ENCODE measurements at places on chromosomes 3 and 15.

DNA sequence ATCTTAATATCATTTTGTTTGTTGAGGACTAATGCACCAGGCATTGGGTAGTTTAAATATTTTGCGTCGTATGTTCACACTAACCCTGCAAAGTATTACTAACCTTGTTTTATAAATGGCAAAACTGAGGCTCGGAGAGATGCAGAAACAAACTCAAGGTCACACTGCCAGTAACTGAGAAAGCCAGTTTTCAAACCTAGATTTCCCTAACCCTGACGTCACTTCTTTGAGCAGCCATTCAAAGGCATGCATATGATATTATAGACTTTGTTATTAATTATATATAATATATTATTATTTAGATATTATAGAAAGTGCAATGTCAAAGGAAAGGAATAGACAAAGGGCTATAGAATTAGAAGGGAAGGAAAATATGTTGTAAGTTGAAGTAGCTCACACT lies 167.6 kb upstream of the EOMES start:
- DNase-seq, result no peak

- no peak for DNase-seq
These were observed 288.2 kb downstream of the EPHA6 start for GRCh38 chr3:97102641-97103040.

GRCh38 chr3:178419071-178419470 lies 117.2 kb upstream of the KCNMB2 start:
- DNase-seq, result no peak

DNA sequence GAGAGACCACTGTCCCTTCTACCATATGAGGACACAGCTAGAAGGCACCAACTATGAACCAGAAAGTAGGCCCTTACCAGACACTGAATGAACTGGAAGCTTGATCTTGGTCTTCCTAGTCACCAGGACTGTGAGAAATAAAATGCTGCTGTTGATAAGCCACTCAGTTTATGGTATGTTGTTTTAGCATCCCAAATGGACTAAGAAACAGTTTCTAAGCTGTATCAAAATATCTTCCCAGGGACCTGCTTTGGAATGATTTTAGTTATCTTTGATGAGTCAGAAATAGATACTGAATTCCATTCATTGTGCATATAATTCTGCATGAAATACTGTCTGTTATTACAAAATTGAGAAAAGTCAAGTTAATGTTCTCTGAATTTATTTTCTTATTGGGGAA lies 18.6 kb downstream of the WDR76 start:
- DNase-seq, result no peak

- DNase-seq, result no peak
These were observed 258.7 kb upstream of the NSMCE3 start for GRCh38 chr15:29528276-29528675.

GRCh38 chr3:118802325-118803095 lies 232.1 kb downstream of the IGSF11 start:
- DNase-seq, result no peak

- DNase-seq, result no peak
These were observed 22.9 kb upstream of the CHRNA7 start for GRCh38 chr15:32007355-32007960.

DNA sequence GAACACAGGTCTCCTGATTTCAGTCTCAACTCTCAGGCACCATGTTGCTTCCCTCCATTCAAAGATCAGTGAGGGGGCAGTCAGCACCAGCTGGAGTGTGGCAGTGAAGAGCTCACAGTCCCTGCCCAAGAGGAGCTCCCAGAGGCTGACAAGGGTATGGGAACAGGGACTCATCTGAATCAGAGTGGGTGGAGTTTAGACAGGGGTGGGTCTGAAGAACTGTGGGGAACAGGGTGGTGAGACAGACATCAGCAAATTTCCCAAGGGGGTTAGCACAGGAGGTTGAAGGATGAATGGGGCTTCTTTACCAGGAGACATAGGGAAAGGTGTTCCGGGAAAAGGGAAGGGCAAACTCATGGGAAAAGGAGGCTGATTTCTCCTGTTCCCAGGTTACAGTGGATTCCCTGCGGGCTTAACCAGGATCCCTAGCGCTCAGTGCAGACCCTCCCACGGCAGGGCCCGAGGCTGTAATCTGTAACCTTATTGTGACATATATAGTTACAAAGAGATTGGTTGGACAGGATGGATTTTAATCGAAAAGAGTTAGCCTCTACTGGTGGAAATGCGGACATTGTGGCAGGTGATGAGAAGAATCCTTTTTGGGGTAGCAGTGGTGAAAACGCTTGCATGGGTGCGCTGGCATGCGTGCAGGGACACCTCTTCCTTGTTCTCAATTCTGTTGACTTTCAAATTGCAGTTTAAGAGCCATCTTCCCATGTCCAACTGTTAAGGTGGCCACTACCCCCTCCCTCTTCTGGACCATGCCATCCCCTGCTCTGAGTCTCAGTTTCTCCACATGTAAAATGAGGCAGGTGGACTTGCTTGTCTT lies 160.3 kb downstream of the SMAD6 start:
- no peak for DNase-seq

DNA sequence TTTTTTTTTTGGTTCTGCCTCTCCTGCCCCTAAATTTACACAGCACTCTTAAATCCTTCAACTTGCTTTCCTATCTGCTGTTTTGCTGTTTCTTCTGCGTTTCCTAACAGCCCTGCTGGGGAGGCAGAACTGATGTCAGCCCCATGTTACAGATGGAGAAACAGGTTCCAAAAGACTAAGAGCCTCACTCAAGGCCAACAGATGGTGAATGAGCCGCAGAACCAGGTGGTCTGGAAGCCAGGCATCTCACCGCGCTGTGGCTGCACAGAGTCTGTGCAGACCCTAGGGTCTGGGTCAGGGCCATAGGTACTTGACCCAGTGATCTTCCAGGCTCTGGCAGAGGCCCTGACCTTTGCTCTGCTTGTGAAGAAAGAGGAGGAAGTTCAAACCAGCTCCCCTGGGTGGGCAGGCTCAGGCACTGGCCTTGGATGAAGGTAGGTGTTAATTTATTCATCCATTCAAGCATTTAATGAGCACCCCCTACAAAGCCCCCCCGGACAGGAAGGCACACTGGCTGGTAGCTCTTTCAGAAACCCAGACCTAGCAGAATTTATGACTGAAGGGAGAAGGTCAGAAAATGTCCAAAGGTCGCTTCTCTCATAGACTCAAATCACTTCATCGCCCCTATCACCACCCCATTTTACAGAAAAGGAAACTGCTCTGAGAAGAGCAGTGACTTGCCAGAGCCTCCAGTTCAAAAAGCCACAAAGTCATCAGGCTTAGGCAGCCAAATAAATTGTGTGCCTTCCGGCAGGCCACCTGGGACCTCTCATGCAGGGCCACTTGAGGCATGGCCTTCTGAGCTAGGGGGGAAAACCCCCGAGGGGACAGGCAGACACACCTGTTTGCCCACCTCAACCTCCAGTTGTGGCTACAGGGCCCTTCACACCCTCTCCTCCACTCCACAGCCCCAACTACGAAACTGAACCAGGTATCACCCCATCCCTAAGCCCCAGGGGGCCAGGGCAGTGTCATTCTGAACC lies 2.7 kb downstream of the CHDH start:
- peak; percentile 53 for DNase-seq

DNA sequence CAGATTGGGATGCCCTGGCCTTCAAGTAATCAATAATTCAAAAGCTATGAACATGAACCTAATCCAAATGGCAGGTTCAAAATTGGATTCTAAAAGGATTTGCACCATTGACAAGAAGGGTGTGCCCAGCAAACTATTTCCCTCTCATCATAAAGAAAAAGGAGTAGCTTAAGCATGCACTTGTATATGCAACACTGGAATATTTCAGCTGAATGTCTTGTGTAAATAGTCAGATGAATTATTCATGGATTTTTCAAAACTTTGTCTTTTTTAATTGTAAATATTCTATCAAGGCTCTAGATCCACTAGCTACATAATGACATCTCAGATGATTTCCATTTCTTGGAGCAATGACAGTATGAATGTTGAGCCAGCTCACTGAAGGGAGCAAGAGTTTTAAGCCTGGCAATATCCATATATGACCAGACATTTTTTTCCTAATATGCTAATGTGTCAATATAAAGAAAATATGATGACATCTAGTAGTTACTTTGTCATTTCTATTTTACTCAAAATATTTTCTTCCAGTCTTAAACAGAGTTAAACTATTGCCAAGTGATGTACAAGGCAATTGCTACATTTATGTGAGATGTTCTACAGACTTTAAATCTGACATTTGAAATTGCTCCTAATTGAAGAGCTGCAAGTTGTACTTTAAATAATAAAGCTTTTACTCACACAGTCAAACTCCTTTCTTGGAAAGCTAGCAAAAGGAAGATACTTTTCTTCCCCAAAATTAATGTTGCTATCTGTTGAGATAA lies 230.5 kb upstream of the AGTR1 start:
- DNase-seq, result no peak

DNA sequence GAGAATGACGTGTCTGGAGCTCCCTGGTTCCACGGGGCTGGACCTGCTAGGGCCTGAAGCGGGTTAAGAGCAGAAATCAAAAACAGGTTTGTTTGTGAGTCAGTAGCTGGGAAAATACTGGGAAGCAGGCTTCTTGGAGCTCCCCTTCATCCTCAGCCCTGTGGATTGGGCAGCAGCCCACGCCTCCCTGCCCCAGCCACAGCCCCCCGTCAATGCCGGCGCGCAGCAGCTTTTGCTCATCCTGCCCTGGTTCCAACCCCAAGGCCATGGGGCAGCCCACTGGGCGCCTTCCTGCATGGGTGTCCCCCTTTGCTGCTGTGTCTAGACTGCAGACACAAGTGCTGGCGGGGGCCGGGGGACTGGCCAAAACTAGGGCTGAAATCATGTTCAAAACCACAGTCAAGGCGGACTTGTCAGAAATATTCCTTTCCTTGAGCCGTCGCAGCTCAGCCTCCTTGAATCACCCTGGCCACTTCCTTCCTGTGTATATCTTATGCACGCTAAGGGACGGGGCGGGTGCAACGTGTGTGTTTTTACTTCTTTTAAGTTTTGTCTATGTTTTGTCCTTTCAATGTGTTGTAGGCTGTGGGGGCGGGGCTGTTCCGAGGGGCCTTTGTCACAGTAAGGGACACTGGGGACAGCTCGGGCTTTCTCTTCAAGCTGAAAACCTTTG lies 108.1 kb downstream of the KLF13 start:
- DNase-seq, result peak; percentile 69

DNA sequence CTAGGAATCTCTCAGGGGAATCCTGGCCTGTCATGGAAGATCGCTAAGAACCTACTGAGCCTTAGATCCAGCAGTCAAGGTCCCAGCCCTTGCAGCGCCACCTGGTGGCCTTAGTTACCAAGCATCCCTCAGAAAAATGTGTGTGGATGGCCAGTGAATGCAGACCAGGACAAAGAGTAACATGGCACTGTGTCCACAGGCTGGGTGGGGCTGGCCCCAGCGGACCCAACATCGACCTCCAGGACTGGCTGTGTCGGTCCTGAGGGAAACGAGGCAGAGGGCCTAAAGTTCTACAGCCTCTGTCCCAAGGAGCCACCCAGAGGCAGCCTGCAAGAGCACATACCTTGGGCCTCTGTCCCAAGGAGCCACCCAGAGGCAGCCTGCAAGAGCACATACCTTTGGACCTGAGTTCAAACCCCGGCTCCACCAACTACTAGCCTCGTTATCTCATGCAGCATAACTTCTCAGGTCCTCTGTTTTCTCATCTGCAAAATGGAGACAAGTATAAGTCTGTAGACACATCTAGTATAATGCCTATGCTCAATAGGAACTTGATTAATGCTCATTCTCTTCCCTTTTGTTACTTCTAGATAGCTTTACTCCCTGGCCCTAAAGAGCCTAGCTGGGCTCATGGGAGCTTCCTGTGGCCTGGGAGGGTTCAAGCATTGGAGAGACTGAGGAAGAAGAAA lies 57.5 kb upstream of the HERC1 start:
- peak; percentile 72 for DNase-seq

- no peak for DNase-seq
These were observed 34.2 kb downstream of the WNT5A start for GRCh38 chr3:55452886-55453285.

- peak; percentile 15 for DNase-seq
These were observed 160.8 kb downstream of the GAP43 start for GRCh38 chr3:115783938-115784738.

GRCh38 chr3:84978843-84979242 lies 20.1 kb downstream of the CADM2 start:
- DNase-seq, result no peak

DNA sequence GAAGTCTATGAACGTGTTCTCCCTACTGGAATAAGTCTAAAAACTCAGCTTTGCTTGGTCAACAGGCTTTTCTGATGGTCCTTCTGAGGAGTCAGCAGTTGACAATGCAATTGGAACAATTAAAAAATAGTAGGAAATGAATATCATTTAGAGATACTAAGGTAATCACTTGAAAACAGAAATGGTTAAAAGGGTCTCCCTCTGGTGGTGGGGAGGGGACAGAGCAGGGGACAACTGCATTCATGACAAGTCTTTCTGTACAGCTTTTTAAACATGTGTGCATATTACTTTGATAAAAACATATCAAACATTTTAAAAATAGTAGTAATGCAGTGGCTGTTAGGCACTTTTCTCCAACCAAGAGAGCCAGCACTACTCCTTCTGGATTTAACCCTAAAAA lies 119.9 kb upstream of the FHIT start:
- DNase-seq, result no peak

- no peak for DNase-seq
These were observed 479.9 kb downstream of the MAGI1 start for GRCh38 chr3:65558826-65559225.

DNA sequence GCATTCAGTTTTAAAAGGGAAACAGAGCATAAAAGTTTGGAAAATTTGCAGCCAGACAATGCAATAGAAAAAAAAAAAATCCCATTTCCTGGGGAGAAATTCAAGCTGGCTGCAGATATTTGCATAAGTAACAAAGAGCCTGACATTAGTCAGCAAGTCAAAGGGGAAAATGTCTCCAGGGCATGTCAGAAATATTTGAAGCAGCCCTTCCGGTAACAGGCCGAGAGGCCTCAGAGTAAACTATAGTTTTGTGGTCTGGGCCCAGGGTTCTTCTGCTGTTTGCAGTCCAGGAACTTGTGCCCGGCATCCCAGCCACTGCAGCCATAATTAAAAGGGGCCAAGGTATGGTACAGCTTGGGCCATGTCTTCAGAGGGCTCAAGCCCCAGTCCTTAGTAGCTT lies 411.6 kb upstream of the BCHE start:
- DNase-seq, result no peak

GRCh38 chr3:138222942-138223287 lies 35.8 kb downstream of the ARMC8 start:
- DNase-seq, result no peak

DNA sequence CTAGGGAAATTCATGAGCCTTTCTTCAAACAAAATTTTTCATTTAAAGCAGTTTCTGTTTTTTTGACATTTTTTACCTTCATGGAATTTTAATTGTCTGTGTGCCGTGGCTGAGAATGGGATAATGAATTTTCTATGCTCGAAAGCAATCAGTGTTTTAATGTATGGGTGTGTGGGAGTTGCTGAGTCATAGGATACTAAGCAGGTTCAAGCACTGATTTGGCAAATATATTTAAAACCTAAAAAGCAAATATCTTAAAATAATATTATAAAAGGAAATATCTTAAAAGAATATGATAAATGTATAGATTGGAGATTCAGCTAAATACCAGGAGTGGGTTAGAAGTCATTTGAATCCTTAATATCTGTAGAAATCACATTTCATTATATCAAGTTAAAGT lies 173.6 kb upstream of the LRRFIP2 start:
- no peak for DNase-seq

Data from GM12878 (cell line).